Cortex of kidney (tissue), 1 donor: ENCODE measurements at places on chromosomes 16 and 17.

GRCh38 chr17:21174713-21175112 lies 39.2 kb downstream of the TMEM11 start:
- no peak for DNase-seq

- no peak for DNase-seq
These were observed 36.2 kb downstream of the ABR start for GRCh38 chr17:1143573-1143972.

GRCh38 chr16:23917621-23918020 lies 81.8 kb downstream of the PRKCB start:
- DNase-seq, result no peak

DNA sequence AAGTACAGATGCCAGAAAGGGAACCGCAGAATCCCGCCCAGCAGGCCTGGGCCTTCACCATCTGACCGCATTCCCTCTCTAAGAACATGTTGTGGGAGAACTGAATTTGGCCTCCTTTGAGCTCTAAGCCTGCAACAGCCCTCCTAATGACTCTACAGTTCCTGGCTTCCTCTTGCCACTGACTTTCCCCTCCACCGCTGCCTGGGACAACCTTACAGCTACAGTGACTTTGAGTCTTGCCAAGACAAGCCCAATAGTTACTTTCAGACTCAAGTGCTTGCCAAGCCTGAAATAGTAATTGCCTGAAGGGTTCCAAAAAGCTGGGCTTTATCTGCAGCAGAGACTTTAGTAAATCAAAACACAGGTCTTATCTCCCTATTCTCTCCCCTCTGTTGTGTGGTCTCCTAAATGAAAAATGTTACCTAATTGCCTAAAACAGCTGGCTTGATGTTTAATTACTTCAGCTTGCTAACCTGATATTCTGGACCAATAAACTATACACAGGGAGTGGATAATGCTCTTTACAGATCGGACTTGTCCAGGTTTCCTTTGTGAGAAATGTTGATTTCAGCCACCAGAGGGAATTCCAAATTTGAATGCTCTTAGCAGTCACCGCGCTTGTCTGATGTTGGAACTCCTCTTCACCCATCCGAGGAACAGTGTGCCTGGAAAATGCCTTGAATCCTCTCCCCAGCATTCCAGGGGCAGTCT lies 85.1 kb upstream of the TBX2 start:
- DNase-seq, result no peak

- no peak for DNase-seq
These were observed at the start of gene ASPHD1 for GRCh38 chr16:29900102-29900887. Gene ASPHD1 (plus strand): TSS chr16:29900488. CDS start chr16:29900972, 484 bp downstream.

DNA sequence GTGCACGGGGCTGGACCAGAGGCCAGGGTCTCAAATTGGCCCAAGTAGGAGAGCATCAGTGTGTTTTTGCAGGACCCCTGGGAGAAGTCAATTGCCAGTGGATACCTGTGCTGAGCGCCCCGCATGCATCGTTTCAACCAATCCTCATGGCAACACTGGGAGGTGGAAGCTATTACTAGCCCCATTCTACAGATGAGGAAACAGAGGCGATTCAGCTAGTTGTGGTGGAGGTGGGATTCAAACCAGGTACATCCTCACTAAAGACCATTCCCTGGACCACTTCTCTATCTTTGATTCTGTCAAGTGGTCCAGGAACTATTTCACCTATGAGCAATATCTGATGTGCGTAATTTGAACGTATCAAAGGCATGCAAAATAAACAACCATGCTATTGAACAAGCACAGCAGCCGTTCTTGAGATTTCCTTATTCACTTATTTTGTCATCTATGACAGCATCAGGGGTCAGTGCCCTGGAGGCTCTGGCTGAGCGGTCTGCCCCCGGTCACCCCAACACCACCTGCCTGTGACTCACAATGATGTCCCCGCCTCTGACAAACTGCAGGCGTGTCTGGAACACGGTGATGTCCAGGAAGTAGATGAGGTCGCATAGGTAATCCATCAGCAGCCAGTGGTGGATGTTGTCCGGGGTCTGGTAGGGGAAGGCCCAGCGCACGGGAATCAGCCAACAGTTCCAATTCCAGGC lies 54.0 kb downstream of the CNGB1 start:
- no peak for DNase-seq

- no peak for DNase-seq
These were observed 24.3 kb upstream of the ZNF750 start for GRCh38 chr17:82863941-82864712.

DNA sequence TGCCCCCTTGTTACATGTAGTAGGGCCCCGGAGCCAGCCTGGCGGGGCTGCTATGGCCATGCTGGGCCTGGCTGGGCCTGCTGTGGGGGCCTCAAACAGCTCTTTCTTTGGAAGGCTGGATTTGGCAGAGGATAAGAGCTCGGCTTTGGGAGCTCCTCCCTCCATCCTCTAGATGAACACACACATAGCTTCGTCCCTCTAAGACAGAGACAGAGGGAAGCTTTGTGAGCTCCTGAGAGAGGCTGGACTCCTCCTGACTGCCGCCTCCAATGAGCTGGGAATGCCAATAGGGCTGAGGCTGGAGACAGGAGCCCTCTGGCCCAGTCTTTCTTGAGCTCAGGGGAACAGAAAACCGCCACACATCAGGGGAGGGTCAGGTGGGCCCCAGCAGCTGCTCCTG lies 37.3 kb upstream of the CDC42EP4 start:
- no peak for DNase-seq

DNA sequence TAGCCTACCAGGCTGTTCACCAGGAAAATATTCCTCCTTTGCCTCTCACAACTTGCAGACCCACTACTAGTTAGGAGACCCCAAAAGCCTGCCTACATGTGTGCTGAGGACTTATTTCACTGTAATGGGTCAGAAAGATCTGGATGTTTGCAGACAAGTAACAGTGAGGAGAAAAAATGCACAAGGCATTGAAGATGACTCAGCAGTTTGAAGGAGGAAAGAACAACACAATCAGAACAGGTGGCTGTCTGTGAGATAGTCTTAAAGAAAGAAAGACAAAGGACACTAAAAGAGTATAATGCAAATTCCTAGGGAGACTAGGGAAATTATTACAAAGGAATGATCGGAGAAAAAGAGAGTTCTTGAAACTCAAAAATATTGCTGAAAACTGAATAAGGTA lies 69.0 kb downstream of the ANKFN1 start:
- no peak for DNase-seq

DNA sequence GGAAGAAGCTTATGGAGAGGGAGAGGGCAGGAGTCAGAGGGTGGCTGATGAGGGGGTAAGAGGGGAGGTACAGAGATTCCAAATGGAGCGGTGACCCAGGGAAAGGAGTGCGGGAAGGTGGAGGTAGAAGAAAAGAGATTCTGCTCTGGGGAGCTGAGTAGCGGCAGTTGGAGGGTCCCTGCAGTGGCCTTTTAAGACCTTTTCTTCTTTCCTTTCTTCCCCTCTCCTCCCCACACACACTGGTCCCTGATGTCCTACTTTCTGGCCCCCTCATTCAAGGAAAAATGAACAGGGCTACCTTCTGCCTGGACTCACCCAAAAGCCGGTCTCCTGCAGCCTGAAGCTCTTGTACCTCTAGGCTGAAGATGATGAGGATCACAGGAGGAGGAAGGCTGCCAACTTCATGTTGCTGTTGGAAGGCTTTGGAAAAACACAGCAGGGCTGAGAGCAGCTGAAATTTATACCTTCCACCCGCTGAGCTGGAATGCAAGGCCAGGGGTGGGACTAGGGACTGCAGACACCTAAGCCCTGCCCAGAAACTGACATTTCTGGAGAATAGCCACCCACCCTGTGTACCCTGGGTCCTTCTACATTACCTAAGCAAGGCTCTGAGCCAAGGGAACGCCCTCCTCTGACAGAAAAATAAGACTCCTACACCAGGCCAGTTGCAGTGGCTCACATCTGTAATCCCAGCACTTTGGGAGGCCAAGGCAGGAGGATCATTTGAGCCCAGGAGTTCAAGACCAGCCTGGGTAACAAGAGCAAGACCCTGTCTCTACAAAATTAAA lies 9.4 kb upstream of the HEATR6 start:
- no peak for DNase-seq

DNA sequence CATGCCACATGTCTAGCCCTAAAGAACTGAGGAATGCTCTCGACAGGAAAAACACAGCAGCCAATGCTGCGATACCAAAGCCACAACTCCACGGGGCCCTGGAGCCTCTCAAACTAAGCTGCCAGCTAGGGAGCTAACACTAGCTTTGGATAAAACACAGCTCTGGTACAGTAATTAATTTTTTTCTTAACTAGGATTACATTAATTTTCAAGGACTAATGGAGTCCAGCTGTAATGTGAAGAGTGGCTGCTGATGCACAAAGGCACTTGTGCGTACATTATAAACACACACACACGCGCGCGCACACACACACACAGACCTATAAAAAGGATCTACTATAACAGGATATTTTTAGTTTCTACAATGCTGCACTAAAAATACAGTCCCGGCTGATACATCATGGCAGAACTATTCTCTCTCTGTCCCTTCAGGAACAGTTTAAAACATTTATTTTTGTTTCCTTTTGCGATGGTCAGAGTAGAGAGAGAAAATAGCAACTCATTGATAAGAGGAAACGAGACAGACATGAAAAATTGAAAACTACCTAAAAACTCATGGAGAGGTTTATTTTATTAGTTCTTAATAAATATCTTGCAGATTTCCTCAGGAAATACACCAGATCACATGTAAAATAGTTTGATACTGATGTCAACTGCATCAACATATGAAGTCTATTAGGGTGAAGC lies 88.5 kb downstream of the SMG6 start:
- DNase-seq, result no peak

DNA sequence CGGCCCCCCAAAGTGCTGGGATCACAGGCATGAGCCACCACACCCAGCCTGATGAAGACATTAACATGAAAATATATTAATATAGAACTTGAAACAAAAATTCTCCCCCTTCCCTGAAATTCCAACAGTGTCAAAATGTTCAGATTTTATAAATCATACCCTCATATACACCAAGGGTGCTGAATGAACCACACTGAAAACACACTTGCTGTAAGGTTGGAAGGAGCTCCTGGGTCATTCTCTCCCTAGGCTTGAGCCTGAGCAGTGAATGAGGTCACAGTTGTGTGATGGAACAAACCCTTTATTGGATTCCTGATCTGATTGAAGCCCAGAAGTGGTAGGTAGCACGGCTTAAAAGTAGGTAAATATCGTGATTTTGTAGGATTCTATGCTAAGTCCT lies at the start of gene EFCAB3:
Gene EFCAB3, plus strand, starts transcription at position 301 of the 400 bp plus-strand sequence. CDS start 2,427 bp downstream, outside the sequence.
- DNase-seq, result no peak

DNA sequence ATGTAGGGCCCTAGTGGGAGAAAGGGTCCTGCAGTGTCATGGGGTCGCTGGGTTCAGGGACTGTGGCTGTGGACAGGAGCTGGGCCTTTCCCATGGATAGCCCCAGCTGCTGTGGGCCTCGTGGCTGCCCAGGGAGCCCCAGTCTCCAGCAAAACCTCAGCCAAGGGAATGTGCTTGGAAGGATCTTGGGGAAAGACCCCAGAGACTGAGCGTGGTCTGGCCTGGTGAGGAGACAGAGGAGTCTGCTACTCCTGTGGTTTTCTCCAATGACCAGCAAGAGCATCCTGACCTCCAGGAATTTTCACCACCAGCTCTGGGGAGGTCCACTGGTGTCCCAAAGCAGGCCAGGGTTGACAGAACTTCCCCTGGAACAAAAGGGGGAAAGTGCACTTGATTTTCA lies 42.3 kb downstream of the RNF112 start:
- no peak for DNase-seq

DNA sequence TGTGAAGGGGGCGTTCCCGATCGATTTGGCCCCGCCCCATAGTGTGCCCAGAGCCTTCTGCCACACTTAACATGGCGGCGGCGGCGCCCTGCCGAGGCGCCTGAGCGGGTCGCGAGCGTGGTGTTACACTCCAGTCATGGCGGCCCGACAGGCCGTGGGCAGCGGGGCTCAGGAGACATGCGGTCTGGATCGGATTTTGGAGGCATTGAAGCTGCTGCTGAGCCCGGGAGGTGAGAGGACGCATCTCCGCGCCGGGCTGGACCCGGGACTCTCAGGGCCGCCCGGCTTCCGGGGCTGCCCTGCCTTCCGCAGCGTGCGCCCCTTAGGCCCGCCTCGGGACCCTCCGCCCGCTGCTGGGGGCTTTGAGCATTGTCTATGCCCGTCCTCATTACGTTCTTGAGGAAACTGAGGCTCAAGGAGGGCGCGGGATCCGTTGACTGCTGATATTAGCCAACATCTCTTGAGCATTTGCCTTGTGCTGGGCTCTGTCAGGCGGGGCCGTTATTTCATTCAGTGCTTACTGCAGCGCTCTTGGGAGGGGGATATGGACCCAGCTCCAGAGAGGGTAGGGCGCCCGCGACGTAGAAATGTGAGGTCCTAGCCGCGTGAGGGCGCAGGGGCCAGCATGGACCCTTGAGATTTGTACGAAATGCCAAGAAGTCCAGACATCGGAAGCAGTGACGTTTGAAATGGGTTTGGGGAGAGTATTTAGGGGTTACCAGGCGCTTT lies at the start of gene TANGO6:
Gene TANGO6, plus strand, starts transcription at position 50 of the 729 bp plus-strand sequence. Its CDS starts 87 bp downstream, at position 137.
- DNase-seq, result no peak

DNA sequence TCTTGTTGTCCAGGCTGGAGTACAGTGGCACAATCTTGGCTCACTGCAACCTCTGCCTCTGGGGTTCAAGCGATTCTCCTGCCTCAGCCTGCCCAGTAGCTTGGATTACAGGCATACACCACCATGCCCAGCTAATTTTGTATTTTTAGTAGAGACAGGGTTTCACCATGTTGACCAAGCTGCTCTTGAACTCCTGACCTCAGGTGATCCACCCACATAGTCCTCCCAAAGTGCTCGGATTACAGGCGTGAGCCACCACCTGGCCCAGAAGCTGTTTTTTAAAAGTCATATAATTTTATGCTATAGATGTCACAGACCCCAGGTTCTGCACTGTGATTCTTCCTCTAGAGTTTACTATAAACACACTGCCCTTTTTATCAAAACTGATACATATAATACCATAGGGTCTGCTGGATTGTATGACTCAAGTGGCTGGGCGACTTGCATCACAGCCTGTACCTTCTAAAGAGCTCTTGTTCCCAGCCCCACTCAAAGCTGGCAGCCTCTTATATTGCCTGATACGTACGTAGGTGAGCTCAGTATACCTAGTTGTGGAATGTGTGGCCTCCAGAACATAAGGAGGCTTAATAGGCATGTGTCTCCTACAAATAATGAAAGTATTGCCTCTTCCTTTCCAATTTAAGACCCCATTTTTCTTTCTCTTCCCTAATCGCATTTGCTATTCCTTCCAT lies 295.8 kb downstream of the ZFHX3 start:
- DNase-seq, result no peak

GRCh38 chr16:2959206-2959605 lies 4.9 kb upstream of the KREMEN2 start:
- no peak for DNase-seq
